ENCODE measurements at places on chromosomes 13 and 19. TPM values are rescaled to one million over a fixed set of nuclear protein-coding genes. Genes with fewer than 3 reads are reported as not detected.

Gene CD22
- 7.0 TPM for total RNA-seq

Gene KLHL1
- not detected for total RNA-seq

Gene KBTBD7
- 3.6 TPM for total RNA-seq

Gene TDRD12
- 0.09 TPM for total RNA-seq

Gene CIC
- total RNA-seq = 87.7 TPM

Gene SSC5D
- 0.39 TPM for total RNA-seq

Gene PLVAP
- total RNA-seq = not detected

Gene MYCBP2
- total RNA-seq = 105 TPM

Gene IQCN
- 1.5 TPM for total RNA-seq

Gene GPR32
- total RNA-seq = not detected

Measured in activated naive CD4-positive, alpha-beta T cell treated with anti-CD3 and anti-CD28 coated beads, Interleukin-2, amount 50 U/mL, for 72 hours (primary cell).